ENCODE measurements at places on chromosomes 5 and 9. TPM values are rescaled to one million over a fixed set of nuclear protein-coding genes. Genes with fewer than 3 reads are reported as not detected.
A peak's percentile ranks its signal among the peaks of the same experiment; 100 is the strongest.

DNA sequence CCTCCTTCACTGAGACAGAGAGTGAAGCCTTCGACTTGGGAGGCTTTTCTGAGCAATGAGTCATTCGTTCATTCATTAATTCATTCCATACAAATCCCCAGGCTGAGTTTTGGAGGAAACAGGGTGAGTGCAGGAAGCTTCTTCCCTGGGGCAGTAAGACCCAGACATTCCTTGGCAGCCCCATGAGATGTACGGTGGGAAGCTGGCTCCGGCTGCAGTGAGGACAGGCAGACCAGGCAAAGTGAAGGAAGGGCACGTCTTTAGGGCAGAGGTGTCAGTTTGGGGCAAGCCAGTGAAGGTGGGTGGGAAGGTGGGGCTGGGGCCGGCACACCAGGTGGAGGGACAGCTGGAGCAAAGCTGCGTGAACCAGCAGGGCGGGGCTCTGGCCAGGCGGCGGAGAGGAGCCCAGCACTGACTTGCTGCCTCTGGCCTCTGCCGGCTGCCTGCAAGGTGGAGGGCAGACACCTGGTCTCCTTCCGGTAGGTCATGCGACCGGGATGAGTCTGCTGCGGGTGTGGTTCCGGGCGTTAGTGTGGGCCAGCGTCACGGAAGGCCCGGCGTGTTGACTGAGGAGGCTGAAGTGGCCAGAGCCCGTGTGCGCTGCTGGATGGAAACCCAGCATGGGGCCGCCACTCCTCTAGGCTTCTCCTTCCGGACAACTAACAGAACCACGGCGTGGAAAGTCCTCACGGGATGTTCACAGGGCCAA, 16.6 kb downstream of the OLFM1 start:
- no peak overlapping the region for H3K27ac ChIP-seq
- H3K4me3 ChIP-seq, result no peak overlapping the region
- H3K27me3 ChIP-seq, result peaks cover 25% of the 10 kb centered on the region
- no peak for DNase-seq

The ADAMTSL1 gene
- total RNA-seq, result 34.5 TPM

- H3K27me3 ChIP-seq, result peaks cover 3% of the 10 kb centered on the region
- no peaks in the 10 kb centered on the region for H3K36me3 ChIP-seq
- H3K4me3 ChIP-seq, result no peak overlapping the region
- DNase-seq, result no peak
Measured at GRCh38 chr5:107979900-107980299, 309.2 kb upstream of the EFNA5 start.

DNA sequence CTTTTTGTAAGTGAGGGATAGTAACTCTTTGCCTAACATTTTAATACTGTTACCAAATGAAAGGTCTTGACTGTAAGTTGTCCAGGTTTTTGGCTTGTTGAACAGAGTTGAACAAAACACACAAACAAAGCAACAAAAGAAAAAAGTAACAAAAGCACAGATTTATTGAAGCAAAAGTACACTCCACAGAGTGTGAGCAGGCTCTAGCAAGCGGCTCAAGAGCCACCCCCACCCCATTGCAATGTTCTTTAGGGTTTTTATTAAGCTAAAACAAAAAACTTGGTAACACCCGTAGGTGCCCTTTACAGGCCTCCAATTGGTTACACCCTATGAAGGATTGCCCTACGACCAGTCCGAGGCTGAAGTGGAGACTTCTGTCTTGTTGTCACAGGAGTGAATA, 197.4 kb upstream of the MAP3K1 start:
- H3K27me3 ChIP-seq, result peaks cover 3% of the 10 kb centered on the region
- no peak for DNase-seq
- H3K4me3 ChIP-seq, result no peak overlapping the region
- H3K36me3 ChIP-seq, result no peaks in the 10 kb centered on the region

DNA sequence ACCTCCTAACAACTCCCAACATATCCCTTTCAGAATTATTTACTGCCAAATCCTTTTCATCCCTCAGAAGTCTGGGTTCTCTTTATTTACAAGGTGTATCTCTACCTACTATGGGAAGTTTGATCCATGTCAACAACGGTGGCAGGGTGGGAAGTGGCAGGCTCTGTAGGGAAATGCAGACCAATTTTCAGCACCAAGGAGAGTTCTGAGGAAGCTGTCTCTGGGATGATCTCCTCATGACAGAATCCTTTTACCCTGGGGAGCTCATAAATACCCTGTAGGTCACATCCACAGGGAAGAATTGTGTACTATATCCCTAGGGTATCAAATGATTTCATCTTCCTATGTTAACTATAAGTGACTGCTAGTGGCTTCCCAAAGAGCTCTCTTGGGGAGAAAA, 107.8 kb upstream of the NEK6 start:
- no peak overlapping the region for H3K4me3 ChIP-seq
- no peak for DNase-seq
- peaks cover 13% of the 10 kb centered on the region for H3K4me1 ChIP-seq
- no peaks in the 10 kb centered on the region for H3K36me3 ChIP-seq
- H3K27ac ChIP-seq, result no peak overlapping the region

DNA sequence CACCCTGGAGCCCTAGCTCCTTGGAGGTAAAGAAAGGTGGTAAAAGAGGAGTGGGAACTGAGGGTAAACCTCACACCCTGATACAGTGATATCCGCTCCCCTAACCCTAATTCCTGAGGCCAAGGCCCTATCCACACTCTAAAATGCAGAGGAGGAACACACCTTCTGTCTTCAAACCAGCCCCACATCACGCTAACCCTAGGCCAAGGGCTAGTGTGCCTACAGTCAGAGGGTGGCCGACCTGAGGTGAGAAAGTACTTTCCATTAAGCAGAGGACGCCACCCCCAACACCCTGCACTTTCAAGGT, 590 bp downstream of the HDAC3 start:
- H3K36me3 ChIP-seq, result peaks cover 16% of the 10 kb centered on the region
- no peak for DNase-seq
- peaks cover 39% of the 10 kb centered on the region for H3K4me1 ChIP-seq
- H3K27me3 ChIP-seq, result no peaks in the 10 kb centered on the region
- H3K27ac ChIP-seq, result peak overlapping the region; percentile 79

- no peak overlapping the region for H3K4me3 ChIP-seq
- peaks cover 69% of the 10 kb centered on the region for H3K4me1 ChIP-seq
- peak overlapping the region; percentile 65 for H3K27ac ChIP-seq
- DNase-seq, result no peak
Measured at GRCh38 chr5:370959-371810, 49.7 kb downstream of the AHRR start.

The GKAP1 gene
- total RNA-seq, result 1.3 TPM

DNA sequence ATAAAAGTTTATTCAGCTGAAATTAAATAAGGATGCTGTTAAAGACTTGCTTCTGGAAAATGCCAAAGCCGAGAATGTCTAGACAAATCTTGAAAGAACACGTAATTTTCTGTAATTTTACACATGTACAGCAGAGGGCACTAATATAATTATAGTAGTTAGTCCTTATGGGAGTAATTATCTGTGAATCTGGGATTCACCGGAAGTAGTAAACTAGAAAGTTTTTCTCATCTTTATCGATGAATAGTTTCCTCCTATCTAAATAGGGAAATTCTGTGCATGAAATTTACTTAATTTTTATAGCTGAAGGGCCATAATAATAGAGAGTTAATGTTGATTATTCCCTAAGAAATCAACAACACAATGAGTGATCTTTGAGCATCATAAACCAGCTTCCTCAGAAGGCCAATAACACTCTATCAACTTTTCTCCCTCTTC, 18.4 kb upstream of the CNTLN start:
- peak overlapping the region; percentile 51 for H3K4me3 ChIP-seq
- DNase-seq, result peak; percentile 57
- H3K36me3 ChIP-seq, result no peaks in the 10 kb centered on the region
- peak overlapping the region; percentile 45 for H3K27ac ChIP-seq
- H3K27me3 ChIP-seq, result peaks cover 2% of the 10 kb centered on the region

- peak overlapping the region; percentile 81 for H3K27ac ChIP-seq
- peaks cover 33% of the 10 kb centered on the region for H3K4me1 ChIP-seq
- H3K36me3 ChIP-seq, result peaks cover 37% of the 10 kb centered on the region
- DNase-seq, result peak; percentile 75
Measured at GRCh38 chr5:125093776-125094175, 347.3 kb upstream of the ZNF608 start.

DNA sequence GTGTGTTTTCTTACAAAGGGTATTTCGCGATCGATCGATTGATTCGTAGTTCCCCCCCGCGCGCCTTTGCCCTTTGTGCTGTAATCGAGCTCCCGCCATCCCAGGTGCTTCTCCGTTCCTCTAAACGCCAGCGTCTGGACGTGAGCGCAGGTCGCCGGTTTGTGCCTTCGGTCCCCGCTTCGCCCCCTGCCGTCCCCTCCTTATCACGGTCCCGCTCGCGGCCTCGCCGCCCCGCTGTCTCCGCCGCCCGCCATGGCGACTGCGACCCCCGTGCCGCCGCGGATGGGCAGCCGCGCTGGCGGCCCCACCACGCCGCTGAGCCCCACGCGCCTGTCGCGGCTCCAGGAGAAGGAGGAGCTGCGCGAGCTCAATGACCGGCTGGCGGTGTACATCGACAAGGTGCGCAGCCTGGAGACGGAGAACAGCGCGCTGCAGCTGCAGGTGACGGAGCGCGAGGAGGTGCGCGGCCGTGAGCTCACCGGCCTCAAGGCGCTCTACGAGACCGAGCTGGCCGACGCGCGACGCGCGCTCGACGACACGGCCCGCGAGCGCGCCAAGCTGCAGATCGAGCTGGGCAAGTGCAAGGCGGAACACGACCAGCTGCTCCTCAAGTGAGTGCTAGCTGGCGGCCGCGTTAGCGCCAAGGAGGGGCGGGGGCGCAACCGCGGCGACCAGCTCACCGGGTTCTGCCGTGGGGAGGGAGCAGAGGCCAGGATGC, 480 bp downstream of the LMNB1 start:
- H3K27me3 ChIP-seq, result peaks cover 2% of the 10 kb centered on the region
- DNase-seq, result peak; percentile 59
- H3K4me3 ChIP-seq, result peak overlapping the region; percentile 93
- H3K27ac ChIP-seq, result peak overlapping the region; percentile 88
- no peaks in the 10 kb centered on the region for H3K36me3 ChIP-seq

The SPATA31A3 gene
- total RNA-seq, result not detected

The FRRS1L gene
- not detected for total RNA-seq

GRCh38 chr5:179313849-179314521, 31.3 kb downstream of the ADAMTS2 start:
- peaks cover 19% of the 10 kb centered on the region for H3K36me3 ChIP-seq
- peak; percentile 91 for DNase-seq
- H3K4me1 ChIP-seq, result peaks cover 45% of the 10 kb centered on the region
- H3K27me3 ChIP-seq, result peaks cover 2% of the 10 kb centered on the region
- peak overlapping the region; percentile 97 for H3K27ac ChIP-seq

The PCDHB10 gene
- 0.96 TPM for total RNA-seq

DNA sequence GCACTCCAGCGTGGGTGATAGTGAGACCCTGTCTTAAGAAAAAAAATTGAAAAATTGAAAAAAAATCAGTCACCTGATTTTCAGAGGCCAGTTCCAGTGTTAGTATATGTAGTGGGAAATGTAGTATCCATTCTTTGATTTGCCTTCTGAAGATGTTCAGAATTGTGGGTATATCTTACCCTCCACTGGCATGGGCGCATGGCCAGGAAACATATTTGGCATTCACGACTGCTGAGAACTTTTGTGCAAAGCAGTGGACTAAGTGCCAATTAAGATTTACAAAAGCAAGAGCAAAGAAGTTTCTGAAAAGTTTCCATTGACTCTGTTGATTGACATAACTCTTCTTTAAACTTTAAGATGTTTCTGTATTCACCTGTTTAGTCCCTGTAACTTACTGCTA, 2.4 kb downstream of the CAVIN4 start:
- H3K27me3 ChIP-seq, result no peaks in the 10 kb centered on the region
- no peak overlapping the region for H3K27ac ChIP-seq
- DNase-seq, result no peak
- H3K4me3 ChIP-seq, result no peak overlapping the region
- H3K36me3 ChIP-seq, result 0 out of 2 replicates have a peak, but pooled peaks cover under 1% of the 10 kb centered on the region

GRCh38 chr5:74865804-74866595, at the start of gene FAM169A:
FAM169A (minus strand) TSS chr5:74866387; CDS start chr5:74841676, 24,711 bp downstream.
- H3K27ac ChIP-seq, result no peak within 1 kb of the TSS
- H3K36me3 ChIP-seq, result peaks cover 5% of the 10 kb centered on the region
- peaks cover 12% of the 10 kb centered on the region for H3K4me1 ChIP-seq
- peaks cover 32% of the 10 kb centered on the region for H3K27me3 ChIP-seq

The ADAMTS13 gene
- 0.58 TPM for total RNA-seq

The TAS2R1 gene
- not detected for total RNA-seq

DNA sequence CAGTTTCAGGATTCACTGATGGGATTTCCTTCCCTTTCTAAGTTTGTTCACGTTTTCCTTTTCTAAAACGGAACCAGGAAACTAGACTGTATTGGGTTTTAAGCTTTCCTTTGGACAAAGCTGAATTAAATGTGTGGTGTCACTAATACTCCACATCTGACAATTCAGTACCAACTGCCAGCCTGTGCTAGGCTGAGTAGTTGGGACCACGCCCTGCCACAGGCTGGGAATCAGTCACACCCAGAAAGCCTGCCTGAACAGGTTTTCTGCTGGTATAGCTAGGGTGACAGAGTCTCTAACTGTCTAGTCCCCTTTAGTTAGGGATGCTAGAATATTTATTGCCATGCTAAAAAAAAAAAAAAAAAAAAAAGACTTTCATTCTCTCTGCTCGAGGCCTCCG, 15.6 kb downstream of the SPACA9 start:
- H3K4me1 ChIP-seq, result no peaks in the 10 kb centered on the region
- no peaks in the 10 kb centered on the region for H3K27me3 ChIP-seq
- peaks cover 23% of the 10 kb centered on the region for H3K36me3 ChIP-seq
- no peak overlapping the region for H3K27ac ChIP-seq

- H3K36me3 ChIP-seq, result no peaks in the 10 kb centered on the region
- no peak overlapping the region for H3K27ac ChIP-seq
- H3K4me3 ChIP-seq, result no peak overlapping the region
- peaks cover 41% of the 10 kb centered on the region for H3K4me1 ChIP-seq
- no peak for DNase-seq
- no peaks in the 10 kb centered on the region for H3K27me3 ChIP-seq
Measured at GRCh38 chr9:89022001-89022759, 30.9 kb downstream of the S1PR3 start.

DNA sequence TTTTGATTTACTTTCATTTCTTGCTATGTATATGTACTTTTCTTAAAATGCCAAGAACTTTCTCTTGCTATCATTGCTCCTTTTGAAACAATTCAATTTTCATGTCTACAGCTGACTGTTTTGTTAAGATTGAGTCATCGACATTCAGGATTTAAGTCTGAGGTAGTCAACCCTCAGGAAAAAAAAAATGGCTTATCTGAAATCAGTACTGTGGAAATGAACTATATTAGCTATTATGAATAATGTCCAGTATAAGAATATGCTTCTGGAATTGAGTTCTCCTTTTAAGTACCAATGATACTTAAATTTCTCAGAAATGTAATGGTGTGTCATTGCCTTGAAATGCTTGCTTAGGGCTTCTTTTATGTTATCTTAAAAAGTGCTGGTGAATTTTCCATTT, 37.9 kb downstream of the TNFAIP8 start:
- H3K27ac ChIP-seq, result peak overlapping the region; percentile 75
- H3K4me3 ChIP-seq, result peak overlapping the region; percentile 43
- peaks cover 62% of the 10 kb centered on the region for H3K4me1 ChIP-seq
- no peaks in the 10 kb centered on the region for H3K27me3 ChIP-seq
- peak; percentile 54 for DNase-seq

DNA sequence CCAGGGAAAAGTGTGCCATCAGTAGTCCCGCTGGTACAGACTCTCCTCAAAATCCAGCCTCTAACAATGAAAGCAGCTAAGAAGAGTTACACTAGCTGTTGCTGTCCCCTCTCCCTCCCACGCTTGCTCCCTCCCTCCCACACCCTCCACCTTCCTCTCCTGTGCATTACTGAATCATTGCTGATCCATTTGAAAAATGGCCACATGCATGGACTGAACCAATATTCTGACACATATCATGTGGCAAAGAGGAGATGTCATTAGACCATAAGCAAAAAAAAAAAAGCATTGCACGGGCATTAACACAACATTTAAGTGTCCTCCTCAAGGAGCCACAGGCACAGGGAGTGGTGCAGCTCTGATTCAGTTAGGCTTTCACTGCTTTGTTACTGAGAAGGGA, 37.9 kb downstream of the LHFPL2 start:
- peak; percentile 39 for DNase-seq
- peaks cover 53% of the 10 kb centered on the region for H3K4me1 ChIP-seq
- peak overlapping the region; percentile 90 for H3K27ac ChIP-seq
- H3K4me3 ChIP-seq, result peak overlapping the region; percentile 52
- peaks cover 6% of the 10 kb centered on the region for H3K36me3 ChIP-seq
